ENCODE measurements at places on chromosomes 7 and 10.
A peak's percentile ranks its signal among the peaks of the same experiment; 100 is the strongest.

- DNase-seq = no peak
Observed at GRCh38 chr7:17325364-17325763, 26.9 kb downstream of the AHR start.

GRCh38 chr7:19235680-19236079 is 90.5 kb upstream of the FERD3L start:
- no peak for DNase-seq

GRCh38 chr7:82411732-82412131 is 31.8 kb downstream of the CACNA2D1 start:
- DNase-seq = no peak

GRCh38 chr10:123549761-123550454 is 116.2 kb upstream of the GPR26 start:
- no peak for DNase-seq

DNA sequence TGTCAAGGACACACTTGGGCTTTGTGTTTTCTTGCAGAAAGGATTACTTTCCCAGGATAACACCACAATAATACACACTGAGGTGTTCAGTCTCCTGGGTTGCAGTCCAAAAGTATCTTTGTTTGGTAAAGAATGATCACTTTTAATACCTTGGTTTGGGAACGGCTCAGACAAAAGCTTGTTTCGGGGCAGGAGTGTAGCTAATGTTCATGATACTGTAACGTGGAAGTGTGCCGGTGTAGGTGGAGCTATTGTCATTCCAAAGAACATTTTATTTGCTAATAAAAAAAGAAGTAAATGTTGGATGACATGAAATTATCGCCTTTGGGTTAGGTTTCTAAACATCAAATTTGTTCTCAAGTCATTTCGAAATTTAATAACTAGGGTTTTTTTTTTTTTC is 1.2 kb downstream of the EIF4H start:
- DNase-seq = no peak

DNA sequence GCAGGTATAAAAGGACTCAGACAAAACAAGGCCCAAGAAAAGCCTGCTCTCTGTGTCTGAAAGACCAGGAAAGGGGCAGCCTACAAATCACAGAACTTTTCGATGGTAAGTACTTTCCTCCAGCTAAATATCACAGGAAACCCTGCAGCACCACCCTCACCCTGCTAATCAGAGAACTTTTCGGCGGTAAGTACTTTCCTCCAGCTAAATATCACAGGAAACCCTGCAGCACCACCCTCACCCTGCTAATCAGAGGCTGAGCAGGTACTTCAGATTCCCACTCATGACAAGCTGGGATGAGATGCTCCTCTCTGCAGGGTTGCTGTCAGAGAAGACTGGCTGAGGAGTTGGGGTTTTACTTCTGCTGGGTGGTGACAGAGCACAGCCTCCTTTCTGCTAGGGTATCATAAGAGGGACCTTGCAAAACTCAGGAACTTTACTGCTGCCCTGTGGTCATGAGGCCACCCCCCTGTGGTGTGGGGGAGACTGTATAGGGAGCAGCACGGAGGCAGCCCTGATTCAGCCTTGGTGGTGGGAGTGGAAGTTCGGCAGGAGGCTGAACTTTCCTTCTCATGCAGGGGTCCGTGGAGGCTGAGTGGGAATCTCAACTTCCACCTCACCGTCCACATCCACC is 7.2 kb downstream of the WDR37 start:
- no peak for DNase-seq

- DNase-seq = no peak
Observed at GRCh38 chr7:131306777-131307176, 20.9 kb upstream of the MKLN1 start.

DNA sequence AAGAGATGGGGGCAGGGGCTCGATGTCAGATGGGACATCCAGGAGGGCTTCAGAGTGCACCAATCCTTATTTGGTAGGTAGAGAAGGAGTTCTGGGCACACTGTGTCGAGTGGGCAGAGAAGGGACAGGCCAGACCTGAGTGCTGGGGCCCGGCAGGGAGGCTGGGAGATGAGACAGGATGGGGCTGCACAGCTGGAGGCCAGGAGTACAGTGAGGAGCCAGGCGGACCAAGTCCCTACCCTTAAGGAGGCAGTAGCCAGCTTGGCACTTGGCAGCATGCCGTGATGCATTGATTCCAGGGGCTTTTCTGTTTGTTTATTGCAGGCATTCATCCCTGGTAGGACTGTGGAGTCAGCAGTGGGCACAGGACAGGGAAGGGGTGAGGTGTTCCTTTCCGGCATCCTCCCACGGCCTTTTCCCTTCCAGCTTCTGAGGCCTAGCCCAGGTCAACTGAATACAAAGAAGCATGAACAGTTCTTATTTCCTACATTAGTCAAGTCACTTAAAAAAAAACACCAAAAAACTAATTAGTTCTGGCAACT is 168.8 kb upstream of the CDCA7L start:
- no peak for DNase-seq

GRCh38 chr7:145036604-145037405 is 201.0 kb upstream of the TPK1 start:
- DNase-seq = peak; percentile 24

- no peak for DNase-seq
Observed at GRCh38 chr7:90222390-90222789, 10.8 kb downstream of the STEAP2 start.

- no peak for DNase-seq
Observed at GRCh38 chr7:44215531-44215930, 14.8 kb downstream of the YKT6 start.

DNA sequence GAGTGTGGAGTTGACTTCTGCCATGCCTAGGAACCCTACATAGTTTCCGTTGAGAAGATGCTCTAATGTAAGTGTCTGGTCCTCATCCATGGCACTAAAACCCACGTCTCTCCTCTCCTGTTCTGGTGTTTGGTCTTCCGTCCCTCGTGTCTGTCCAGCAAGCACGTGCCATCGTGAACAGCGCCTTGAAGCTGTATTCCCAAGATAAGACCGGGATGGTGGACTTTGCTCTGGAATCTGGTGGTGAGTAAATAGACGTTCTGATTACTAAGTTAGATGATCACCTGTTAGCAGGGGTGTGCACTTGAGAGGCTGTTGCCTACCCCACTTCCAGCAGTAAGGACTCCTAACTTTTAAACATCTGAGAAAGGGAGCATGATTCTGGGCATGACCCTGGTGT is 15.1 kb upstream of the GET4 start:
- no peak for DNase-seq

- no peak for DNase-seq
Observed at GRCh38 chr7:84175461-84175860, 19.1 kb downstream of the SEMA3A start.

DNA sequence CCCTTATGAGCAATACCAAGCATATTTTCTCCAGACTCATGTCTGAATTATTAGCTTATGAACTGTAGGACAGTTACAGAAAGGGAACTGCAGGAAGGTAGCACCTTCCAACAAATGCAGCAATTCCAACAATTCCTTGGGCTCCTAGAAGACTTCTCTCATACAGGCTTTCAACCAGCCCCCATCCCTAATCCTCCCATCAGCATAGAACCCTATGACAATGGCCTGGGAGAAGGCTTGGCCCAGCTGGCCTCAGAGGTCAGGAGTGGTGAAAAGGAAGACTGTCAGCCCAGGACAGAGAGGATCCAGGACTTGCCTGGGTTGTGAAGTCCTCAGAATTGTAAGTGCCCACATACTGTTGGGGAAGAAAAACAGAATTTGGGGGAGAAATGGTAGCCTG is 5.9 kb downstream of the VPS41 start:
- DNase-seq = no peak

- DNase-seq = no peak
Observed at GRCh38 chr7:151840088-151840910, 36.6 kb downstream of the PRKAG2 start.

DNA sequence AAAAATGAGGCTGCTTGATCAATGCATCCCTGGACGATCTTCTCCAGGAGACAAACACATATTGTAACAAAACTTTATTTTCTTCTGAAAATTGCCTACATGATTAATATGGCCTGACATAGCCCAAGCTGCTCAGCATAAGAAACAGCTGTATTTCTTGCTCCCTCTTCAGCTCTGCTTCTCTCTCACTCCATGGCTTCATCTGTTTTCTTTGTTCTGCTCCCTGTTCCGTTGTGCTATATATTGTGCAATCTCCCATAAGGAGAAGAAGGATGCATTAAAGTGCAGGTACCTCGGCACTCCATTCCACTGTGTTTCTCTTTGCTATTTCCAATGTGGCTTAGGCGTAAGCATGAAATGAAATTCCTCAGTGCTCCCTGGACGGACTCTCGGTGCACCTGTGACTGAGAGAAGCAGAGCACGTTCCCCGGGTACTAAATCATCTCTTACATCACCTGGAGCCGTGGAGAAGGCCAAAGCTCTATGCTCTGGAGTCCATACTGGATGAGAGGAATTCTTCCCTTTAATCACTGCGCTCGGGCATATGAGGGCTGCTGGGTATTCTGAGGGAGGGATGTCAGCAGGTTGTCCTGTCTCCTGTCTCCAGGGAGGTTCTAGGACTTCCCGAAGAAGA is 254.3 kb downstream of the GALNT17 start:
- no peak for DNase-seq

DNA sequence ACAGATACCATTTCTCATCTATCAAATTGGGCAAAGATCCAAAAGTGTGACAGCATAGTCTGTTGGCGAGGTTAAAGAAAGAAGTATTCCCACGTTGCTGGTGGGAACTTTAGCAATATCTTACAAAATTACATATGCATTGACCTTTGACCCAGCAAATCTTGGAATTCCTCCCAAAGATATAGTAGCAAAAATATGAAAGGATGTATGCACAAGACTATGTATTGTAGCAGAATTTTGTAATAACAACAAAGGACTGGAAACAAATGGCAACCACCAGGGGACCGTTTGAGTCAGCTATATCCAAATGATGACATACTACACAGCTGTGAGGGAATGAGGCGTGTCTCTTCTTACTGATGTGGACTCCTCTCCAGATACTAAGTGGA is 50.2 kb downstream of the KCNH2 start:
- DNase-seq = no peak

- DNase-seq = no peak
Observed at GRCh38 chr7:38671911-38672905, 41.0 kb upstream of the AMPH start.

GRCh38 chr7:51366930-51367613 is 50.5 kb upstream of the COBL start:
- no peak for DNase-seq

GRCh38 chr10:69418052-69418752 is 1.5 kb upstream of the TACR2 start:
- no peak for DNase-seq

DNA sequence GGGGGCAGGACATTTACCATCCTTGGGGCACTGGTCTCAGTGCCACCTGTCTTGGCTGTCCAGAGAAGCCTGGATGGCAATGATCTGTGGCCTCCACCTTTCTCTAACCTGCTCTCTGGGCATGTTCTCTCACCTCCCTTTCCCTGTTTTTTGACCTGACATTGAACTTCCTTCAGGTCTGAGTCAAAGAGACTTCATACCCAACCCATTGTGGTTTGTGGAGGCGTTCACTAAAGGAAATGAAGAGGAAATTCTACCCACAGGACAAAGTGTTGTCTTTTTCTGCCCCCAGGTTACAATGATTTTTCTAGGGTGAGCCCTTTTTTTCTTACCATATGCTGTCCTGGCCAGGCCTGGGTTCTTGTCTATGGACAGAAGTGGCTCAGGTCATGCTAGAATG is 76.6 kb downstream of the CYP26A1 start:
- no peak for DNase-seq

DNA sequence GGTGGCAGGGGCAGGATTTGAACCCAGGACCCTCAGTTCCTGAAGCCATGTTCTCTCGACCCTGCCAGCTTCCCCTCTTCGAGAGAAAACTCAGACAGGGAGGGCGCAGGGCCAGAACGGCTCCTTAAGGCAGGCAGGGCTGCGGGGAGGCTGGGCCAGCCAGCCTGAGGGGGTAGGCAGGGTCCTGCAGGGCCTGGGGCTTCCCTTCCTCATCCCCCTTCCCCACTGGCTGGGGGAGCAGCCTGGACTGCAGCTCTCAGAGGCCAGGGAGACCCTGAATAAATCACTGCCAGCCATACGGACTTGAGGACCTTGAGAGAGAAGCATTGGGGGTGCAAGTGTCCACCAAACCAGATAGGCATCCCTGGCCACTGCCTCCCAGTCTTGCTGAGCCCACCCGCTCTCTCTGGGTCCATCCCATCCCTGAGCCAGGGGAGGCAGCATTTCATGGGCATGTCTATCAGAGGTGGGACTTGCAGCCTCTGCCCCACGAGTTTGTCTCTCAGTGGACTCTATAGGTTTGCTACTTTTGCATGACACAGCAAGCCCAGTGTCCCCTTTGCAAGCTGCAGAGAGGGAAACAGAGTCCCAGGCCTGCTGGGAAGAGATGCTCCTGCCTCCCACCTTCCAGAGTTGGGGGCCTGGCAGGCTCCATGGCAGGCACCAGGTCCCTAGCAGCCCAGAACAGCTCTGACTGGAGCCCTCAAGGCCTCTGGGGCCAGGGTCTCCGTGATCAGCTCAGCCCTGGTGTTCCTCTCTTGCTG is 70.9 kb downstream of the MYL10 start:
- DNase-seq = no peak
